ENCODE measurements at places on chromosomes 2 and 18.

DNA sequence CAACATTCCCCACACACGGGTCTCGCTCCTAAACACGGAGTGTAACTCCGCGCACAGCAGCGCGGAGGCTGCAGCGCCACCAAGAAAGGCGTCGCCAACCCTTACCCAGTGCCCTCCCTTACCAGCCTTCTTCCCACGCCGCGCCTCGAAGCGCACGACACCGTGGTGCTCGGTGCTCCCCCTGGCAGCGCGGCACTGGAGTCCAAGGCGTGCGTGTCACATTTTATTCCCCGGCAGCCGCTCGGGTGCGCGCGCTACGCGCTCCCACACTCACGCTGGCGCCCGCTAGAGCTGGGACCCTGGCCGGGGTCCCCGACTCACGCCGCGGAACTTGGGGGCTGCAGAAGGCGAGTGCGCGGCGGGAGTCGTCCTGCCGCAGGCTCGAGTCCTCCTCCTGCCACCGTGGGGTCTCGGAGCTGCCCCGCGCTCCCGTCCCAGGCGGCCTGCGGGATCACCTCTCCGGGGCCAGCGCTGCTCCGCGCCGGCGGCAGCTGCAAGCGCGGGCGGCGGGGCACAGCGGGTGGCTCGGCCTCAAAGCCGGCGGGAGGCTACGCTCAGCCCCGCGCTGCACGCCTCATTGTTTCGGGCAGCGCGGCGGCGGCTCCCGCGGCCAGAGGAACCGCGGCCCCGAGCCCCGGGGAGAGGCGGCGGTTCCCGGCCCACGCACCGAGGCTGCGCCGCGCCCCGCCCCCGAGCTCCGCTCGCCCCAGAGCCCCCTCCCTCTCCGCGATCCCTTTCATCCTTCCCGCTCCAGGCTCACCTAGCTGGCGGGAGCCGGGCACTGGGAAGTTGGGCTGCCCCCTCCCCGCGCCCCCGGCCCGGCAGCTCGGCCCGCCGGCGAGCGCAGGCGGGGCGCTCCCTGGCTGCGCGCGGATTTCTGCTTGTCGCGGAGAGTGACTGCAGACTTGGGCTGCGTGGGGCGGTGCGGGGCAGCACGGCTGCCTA lies at the start of gene ST6GAL2:
ST6GAL2 (minus strand) TSS at position 197 of the 945 bp plus-strand sequence. CDS start 42,190 bp downstream, outside the sequence.
- DNase-seq, result peak; percentile 19

GRCh38 chr2:47309952-47310800 lies 92.8 kb upstream of the MSH2 start:
- peak; percentile 52 for DNase-seq

DNA sequence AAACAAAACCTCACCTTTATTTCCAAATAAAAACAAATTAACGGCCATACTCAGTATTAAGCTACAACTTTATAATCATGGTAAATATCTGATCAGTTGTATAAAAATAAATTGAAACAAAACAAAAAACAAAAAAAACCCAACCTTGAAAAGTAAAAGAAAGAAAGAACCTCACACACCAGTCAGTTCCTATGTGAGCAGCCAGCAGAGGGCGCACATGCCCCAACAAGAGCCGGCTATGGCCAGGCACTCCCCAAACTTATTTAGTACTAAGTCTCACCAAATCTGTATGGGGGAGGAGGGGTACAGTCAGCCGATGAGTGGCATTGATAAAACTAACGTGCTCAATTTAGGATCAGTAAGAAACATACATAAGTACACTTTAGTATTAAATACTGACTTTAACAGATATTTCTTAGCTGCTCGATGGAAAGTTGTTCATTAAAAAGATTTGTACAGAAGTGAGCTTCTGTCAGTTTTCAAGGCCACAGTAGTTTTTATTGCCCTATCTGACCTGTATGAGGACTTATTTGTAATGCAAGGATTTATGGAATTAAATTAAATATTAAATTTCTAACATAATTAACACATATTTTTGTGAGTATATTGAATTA lies 172.6 kb downstream of the TCF4 start:
- DNase-seq, result peak; percentile 80

DNA sequence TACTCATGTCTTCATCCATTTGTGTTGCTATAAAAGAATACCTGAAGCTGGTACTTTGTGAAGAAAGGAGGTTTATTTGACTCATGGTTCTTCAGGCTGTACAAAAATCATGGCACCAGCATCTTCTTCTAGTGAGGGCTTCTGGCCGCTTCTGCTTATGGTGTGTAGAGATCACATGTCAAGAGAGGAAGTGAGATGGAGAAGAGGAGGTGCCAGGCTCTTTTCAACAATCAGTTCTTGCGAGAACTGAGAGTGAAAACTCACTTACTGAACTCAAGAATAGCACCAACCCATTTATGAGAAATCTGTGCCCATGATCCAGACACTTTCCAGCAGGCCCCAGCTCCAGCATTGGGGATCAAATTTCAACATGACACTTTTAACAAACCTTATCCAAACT lies 30.0 kb upstream of the BARD1 start:
- no peak for DNase-seq

GRCh38 chr2:176646033-176646615 lies 376.9 kb downstream of the MTX2 start:
- no peak for DNase-seq

DNA sequence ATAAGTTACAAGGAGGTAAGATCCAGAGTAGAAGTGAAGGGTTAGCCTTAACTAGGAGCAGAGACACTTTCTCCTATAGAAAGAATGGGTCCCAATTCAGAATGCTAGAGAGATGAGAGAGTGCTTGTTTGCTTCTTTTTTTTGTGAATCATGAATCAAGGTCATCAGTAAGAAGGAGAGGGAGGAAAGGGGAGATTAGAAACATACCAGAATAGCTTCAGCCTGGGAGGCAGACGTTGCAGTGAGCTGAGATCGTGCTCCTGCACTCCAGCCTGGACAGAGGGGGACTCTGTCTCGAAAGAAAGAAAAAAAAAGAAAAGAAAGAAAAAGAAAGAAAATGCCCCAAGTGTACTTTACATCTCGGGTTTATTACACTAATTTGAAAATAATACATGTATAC lies 55.8 kb upstream of the SLC35F5 start:
- no peak for DNase-seq

- no peak for DNase-seq
These were observed 1.2 kb upstream of the CCDC88A start for GRCh38 chr2:55420871-55421270.

DNA sequence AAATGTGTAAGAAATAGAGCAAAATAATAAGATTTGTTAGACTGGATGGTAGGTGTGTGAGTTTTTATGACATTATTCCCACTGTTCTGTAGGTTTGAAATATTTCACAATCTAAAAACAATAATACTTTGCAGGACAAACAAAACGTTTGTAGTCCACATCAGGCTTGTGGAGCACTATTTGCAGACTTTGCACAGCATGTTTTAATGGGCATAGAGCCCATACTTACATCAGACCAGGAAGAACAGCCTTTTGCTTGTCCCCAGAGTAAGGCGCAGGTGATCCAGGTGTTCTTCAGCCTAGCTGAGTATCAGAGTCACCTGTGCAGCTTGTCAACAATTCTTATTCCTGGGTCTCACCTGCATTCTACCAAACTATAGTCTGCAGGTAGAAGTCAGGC lies 9.1 kb upstream of the STK39 start:
- DNase-seq, result no peak

- no peak for DNase-seq
These were observed 100.9 kb downstream of the DPP10 start for GRCh38 chr2:114543236-114543766.

DNA sequence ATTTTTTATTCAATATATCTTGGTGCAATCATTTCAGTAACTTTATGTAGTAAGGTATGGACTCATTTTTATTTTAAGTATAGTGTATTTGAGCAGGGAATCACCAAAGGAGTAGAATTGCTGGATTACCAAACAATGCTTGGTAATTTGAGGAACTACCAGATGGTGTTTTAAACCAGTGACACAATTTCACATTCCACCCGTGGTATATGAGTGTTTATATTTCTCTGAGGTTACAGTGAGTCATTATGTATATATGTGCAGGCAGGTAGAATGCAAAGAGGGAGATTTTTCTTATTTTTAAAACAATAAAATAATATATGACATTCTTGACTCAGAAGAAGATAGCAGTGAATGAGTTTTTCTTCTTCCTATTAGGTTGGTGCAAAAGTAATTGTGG lies 596.9 kb downstream of the DCC start:
- DNase-seq, result peak; percentile 18

- DNase-seq, result no peak
These were observed 137.2 kb upstream of the TTC39C start for GRCh38 chr18:23877371-23877770.

DNA sequence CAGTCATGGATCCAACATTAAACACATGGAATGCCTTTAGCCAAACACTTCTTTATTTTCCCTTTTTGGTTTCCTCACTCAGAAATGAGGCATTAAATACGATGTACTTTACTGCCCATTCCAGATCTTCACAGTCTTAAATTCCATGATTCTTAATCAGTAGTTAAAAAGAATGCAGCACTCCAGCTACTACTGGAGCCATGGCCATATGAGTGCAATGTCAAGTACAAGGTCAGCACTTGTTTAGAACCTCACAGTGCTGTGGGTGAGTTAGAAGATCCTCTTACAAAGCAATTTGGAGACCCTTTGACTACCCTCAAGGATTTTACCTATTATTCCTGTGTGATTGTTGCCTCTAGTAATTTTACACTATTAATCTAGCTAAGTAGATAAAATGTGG lies 550.3 kb upstream of the LRRTM1 start:
- no peak for DNase-seq

DNA sequence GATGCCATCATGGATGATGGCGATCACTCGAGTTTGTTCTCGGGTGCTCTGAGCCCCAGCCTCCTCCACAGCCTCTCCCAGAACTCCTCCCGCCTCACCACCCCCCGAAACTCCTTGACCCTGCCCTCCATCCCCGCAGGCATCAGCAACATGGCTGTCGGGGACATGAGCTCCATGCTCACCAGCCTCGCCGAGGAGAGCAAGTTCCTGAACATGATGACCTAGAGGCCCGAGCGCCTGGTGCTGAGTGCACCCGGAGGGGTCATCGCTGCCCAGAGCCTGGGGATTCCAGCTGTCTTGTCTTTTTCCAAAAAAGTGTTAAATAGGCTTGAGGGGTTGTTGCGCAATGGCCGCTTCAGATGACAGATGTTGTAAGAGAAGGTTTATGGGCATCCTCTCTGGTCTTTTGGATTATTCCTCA lies 254.8 kb downstream of the GLI2 start:
- DNase-seq, result peak; percentile 11

GRCh38 chr2:88853403-88853790 lies 161.9 kb downstream of the RPIA start:
- DNase-seq, result no peak

All from fibroblast of skin of right quadriceps (primary cell).